ENCODE measurements at places on chromosomes 6 and 20. TPM values are rescaled to one million over a fixed set of nuclear protein-coding genes. Genes with fewer than 3 reads are reported as not detected.

MYBL2 gene
- polyA plus RNA-seq, result 1.7 TPM

PMEPA1 gene
- 4.3 TPM for polyA plus RNA-seq

C6orf136 gene
- polyA plus RNA-seq, result 5.1 TPM

PTK6 gene
- polyA plus RNA-seq, result not detected

MOXD1 gene
- 55.9 TPM for polyA plus RNA-seq

SAMD5 gene
- 3.1 TPM for polyA plus RNA-seq

MOG gene
- polyA plus RNA-seq, result not detected

COL9A3 gene
- polyA plus RNA-seq, result 0.69 TPM

BMP6 gene
- polyA plus RNA-seq, result 0.69 TPM

RPN2 gene
- polyA plus RNA-seq, result 488 TPM

ATXN1 gene
- 12.6 TPM for polyA plus RNA-seq

DNA sequence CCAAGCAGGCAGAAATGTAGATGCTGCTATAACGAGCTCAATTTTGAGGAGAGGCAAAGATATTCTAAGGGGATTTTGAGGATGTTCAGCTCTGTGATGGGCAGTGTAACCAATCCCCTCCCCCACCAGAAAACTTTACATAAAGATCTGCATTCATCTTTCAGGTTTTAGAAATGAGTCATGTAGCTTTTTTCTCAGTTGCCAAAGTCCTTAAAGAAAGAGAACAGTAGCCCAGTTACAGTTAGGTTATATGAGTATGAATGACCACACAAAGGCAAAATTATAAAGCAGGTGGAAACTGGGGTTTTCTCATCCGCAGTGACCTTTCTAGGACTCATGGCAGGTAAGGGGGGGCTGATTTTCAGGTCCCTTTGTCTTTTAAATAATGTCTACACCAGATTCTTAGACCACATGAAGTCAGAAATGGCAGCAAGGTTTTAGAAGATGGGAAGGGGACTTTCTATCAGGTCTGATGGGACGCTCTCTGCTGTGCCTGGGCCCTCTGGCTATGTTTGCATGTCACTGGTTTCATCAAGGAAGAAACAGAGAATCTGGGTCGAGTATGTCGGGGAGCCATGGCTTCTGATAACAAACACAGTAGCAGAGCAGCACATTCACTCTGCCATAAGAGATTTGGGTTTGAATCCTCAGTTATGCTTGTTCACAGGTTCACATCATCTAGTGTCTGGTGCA, 94.7 kb downstream of the CLIC5 start:
- DNase-seq, result no peak

- no peak for DNase-seq
These were observed 240.4 kb upstream of the MARCKS start for GRCh38 chr6:113616701-113617274.

DNA sequence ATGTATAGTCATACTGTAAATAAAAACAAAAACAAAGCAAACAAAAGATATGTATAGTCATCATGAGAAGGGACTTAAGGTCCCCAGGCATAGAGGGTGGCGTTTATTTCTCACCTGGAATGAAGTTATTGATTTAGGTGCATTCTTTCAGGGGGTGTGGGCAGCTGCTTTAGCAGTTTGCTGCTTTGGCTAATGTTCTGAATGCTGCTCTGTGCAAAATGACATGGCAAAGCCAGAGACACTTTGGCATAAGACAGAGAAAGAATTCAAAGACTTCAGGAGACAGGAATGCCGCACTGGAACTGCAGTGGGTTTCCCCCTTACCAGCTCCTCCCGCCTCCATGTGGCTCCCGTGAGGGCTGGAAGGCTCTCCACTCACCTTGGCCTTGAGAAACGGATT, 36.4 kb upstream of the NELFCD start:
- no peak for DNase-seq

GRCh38 chr6:150566486-150566885, 33.2 kb upstream of the PLEKHG1 start:
- no peak for DNase-seq

DNA sequence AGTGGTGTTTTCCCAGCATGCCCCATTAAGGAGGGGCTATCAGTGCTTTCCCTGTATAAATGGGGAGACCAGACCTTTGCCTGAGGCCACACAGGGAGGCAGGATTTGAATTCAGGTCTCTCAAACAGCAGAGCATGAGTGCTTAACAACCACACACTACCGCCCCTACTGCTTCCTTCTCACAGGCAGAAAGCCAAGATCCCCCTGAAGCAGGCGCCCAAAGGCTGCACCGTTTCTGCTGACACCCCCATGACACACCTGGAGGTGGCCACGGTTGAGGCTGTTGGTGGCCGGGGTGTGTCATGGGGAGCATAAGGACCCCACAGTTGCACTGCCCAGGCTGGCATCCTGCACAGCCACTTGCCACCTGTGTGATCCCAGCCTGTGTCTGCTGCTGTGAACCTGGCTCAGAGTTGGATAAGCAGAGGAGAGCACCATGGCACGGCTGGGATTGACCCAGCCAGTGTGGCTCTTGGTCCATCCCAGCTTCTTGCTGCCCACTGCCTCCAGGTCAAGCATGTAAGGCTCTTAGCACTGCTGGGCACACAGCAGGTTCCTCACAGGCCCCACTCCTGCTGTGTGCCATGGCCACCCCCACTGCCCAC, 28.3 kb downstream of the PCK1 start:
- no peak for DNase-seq

DNA sequence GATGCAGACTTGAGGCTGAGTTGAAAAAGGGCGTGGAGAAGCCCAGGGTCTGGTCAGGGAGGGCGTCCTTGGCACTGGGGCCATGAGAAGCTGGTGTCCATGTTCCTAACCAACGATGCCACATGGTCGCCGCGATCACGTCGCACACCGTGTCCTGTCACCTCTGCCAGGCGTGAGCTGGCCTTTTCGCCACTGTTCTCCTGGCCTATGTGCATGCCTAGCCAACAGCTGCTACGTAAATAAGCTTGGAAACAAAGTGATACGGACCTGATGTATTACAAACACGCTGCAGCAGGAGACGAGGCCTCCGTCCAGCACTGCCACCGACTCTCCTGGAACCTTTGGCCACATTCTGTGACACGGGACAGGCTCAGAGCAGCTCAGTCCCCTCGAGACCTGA, 22.0 kb upstream of the KIF25 start:
- no peak for DNase-seq

DNA sequence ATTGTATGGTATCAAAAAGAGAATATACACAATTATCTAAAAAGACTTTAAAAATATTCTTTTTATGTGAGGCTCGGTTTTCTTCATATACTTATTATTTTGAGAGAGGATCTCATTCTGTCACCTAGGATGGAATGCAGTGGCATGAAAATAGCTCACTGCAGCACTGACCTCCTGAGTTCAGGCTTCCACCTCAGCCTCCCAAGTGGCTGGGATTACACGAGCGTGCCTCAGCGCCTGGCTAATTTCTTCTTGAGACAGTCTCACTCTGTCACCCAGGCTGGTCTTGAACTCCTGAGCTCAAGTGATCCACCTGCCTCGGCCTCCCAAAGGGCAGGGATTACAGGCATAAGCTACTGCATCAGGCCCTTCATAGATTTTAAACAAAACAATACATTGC, 10.7 kb downstream of the DEK start:
- no peak for DNase-seq

- DNase-seq, result no peak
These were observed 36.1 kb upstream of the PNRC1 start for GRCh38 chr6:89044328-89045010.

- DNase-seq, result no peak
These were observed 49.6 kb upstream of the TXNDC5 start for GRCh38 chr6:7960141-7960540.

GRCh38 chr6:90231308-90231707, 65.3 kb downstream of the BACH2 start:
- no peak for DNase-seq

GRCh38 chr6:122048570-122048969, 350.9 kb upstream of the HSF2 start:
- no peak for DNase-seq

All from AG04450 (cell line).